ENCODE measurements at places on chromosomes 5 and 9.
A peak's percentile ranks its signal among the peaks of the same experiment; 100 is the strongest.

GRCh38 chr9:88534456-88535225 lies at the start of gene NXNL2:
TSS of gene NXNL2 (plus strand) at chr9:88535178. CDS start at chr9:88535435, 257 bp downstream.
- DNase-seq = peak; percentile 91

GRCh38 chr9:98530275-98530674 lies 178.5 kb downstream of the GABBR2 start:
- DNase-seq = no peak

DNA sequence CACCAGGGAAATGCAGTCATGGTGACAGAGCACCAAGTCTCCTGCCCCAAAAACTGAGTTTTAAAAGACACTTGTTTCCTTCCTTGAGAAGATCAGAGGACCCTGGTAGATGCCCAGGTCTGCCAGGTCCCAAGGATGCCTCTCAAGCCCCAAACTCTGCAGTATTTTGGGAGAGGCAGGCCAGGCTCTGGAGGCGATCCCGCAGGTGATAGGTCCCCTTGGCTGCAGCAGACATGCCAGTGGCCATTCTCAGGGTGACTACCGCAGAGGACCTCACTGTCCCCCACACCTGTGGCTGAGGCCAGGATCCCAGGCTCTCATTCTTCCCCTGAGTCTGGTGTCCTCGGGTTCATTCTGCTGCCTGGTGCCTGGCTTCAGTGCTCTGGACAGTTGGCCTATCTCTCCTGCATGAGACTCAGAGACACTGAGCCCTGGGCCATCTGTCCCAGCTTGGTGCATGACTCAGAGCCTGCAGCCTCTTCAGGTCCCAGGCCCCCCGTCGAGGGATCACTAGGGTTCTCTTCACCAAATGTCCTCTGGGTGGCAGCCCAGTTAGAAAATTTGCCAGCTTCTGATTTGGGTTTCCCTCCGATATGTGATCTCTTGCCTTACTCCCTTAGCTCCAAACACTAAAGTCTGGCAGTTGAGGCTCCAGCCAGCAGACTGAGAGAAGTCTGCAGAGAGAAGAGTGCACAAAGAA lies 59.7 kb upstream of the GARNL3 start:
- no peak for DNase-seq

DNA sequence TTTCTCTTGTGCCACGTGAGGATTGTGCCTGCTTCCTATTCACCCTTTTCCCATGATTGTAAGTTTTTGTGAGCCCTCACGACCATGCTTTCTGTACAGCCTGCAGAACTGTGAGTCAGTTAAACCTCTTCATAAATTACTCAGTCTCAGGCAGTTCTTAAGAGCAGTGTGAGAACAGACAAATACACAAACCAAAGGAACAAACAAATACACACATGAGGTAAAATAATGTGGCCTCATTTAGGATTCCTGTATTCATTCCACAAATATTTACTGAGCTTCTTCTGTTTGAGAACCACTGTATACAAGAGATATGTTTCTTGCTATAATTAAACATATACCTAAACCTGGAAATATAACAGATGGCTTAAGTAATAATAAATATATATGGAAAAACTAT lies 760.3 kb downstream of the CDH9 start:
- no peak for DNase-seq

DNA sequence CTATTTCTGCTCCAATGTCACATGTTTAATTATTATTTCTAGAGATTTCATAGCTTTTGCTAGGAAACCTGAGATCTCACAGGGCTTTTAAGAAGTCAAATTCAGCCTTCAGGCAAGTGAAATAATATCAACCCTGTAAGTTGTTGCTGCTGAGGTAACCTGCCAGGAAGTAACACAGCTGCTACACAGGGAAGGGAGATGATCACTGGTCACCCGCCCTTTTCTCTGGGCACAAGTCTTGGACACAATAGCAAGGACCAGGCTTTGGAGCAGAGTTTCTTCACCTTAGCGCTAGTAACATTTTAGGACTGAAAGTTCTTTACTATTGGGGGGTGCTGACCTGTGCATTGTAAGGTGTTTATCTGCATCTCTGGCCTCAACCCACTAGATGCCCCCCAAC lies 50.1 kb downstream of the PTTG1 start:
- DNase-seq = no peak

DNA sequence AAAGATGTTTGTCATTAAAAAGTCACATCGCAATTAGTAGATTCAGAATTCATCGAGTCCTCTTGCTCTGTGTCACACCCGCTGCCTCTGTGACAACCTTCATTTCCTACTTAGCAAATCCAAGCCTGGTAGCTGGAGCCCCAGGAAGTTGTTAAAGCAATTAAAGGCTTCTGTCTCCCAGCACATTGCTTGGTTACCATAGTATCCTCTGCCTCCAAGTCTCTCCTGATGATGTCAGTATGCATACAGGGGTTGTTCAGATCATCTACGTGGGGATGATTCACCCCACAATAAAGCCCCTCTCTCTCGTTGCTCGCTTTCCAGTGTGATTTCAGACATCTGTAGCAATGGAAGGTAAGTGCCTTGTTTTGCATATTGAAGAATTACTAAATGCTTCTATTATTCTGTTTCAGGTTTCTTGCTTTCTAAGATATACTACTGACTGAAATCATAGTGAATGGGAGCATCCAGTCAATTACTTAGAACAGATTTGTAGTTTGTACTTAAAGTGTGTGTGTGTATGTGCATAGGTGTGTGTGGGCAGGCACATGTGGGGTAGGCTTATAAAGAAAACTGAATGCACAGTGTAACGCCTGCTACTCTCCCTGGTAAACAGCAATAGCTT lies 52.9 kb downstream of the PAM start:
- no peak for DNase-seq

DNA sequence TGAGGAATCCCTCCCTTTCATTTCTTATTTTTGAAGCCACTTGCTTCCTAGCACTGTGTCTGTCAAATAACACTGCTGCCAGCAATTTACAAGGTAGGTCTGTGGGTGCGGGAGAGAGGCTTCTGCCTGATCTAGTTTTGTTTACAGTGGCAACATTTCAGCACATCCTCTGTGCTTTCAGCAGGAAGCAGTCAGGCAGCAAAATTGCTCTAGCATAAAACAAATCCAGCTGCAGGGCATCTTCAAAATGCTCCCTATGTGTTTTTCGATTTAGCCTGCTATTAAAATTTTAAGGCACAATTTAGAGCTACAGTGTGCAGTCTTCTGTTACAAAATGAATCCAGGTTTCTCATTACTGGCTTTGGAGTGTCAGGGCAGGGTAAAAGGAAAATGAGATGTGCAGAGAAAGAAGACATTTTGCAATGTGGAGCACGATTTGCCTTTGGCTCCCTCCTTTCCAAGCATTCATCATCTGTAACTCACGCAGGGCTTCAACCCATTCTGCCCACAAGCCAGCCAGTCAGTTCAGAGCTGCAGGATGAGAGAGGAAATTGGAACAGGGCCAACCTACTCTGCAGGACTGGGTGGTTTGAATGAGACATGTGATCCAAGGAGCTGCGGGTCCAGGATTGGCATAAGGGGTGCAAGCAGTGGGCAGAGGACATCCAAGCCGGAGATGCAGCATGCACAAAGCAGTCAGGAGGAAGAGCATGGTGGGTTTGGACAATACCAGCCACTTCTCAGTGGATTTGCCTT lies 143.4 kb upstream of the APC start:
- no peak for DNase-seq

GRCh38 chr5:174482607-174483024 lies 241.8 kb upstream of the MSX2 start:
- no peak for DNase-seq

GRCh38 chr9:115650768-115651167 lies 502.8 kb upstream of the PAPPA start:
- no peak for DNase-seq

GRCh38 chr9:124818431-124819281 lies 34.6 kb upstream of the WDR38 start:
- no peak for DNase-seq

DNA sequence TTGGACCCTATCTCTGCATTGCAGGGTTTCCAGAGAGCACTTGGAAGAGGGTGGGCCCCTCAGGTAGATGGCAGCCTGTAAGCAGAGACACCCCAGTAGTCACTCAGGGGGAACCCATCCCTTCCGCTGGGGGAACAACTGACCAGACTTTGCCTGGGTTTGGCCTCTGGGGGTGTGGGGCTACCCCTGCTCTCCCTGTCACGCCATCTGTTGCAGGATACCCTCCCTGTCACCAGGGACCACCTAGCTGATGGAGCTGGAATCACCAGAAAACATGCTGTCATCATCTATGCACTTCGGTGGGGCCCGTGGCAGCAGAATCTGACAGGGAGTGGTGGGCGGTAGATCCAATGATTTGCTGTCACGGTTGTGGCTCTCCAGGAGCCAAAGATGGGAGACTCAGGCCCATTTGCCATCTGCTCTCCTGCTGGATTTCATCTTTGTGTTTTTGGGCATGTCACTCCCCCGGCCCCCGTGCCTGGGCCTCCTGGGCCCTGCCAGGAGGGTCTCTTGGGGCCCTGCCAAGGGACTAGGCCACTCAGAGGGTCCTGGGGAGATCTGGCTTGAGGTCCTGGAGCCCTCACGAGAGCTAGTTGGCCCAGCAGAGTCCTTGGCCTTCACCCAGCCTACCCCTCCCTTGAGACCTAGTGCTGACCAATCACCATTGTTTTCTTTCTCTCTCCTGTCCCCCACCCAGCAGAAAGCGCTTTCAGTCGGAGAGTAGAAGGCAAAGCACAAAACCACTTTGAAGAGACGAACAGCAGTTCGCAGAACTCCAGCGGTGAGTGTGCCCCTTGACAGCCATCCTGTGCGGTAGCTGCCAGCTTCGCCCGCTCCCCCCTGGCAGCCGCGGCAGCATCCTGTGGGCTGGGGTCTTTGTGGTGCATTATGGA lies 45.9 kb downstream of the AMBP start:
- DNase-seq = peak; percentile 56

- no peak for DNase-seq
Observed at GRCh38 chr9:18114559-18115475, 359.1 kb upstream of the ADAMTSL1 start.

DNA sequence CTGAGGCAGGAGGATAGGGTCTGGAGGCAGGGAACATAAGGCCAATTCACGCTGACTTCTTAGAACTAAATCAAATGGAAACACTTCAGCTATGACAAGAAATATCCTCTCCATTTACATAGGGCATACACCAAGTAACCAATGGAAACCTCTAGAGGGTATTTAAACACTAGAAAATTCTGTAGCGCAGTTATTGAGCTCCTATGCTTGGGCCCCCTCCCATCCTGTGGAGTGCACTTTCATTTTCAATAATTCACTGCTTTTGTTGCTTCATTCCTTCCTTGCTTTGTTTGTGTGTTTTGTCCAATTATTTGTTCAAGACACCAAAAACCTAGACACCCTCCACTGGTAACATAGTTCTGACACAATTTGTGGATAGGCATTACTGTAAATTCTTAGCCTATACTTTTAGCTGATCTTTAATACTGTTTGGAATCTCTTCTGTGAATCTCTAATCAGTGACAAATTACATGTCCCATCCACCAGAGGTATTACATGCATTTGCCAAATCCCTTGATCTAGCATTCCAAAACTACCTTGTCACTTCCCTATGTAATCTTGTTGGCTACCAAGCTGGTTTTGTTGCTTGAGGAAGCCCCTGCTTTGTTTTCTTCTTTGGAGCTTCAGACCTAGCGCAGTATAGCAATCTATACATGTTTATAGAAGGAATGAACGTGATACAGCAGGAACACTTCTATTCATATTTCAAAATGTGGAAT lies 61.6 kb downstream of the ST8SIA4 start:
- no peak for DNase-seq

DNA sequence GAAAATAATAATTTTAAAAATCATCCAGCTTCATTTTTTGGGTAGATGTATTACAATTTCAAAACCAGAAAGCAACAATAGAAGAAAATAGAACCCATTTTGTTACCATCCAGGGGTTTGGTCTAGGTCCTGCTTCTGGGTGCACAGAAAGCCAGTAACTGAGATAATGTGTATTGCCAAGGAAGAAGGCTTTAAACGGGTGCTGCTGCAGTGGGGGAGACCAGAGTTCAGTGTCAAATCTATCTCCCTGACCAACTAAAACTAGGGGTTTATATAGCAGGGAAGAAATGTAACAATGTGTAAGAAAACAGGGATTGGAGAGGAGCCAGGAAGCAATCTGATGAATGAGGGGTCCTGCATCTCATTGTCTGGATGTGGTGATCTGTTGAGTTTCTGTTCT lies 17.5 kb upstream of the MPDZ start:
- no peak for DNase-seq

DNA sequence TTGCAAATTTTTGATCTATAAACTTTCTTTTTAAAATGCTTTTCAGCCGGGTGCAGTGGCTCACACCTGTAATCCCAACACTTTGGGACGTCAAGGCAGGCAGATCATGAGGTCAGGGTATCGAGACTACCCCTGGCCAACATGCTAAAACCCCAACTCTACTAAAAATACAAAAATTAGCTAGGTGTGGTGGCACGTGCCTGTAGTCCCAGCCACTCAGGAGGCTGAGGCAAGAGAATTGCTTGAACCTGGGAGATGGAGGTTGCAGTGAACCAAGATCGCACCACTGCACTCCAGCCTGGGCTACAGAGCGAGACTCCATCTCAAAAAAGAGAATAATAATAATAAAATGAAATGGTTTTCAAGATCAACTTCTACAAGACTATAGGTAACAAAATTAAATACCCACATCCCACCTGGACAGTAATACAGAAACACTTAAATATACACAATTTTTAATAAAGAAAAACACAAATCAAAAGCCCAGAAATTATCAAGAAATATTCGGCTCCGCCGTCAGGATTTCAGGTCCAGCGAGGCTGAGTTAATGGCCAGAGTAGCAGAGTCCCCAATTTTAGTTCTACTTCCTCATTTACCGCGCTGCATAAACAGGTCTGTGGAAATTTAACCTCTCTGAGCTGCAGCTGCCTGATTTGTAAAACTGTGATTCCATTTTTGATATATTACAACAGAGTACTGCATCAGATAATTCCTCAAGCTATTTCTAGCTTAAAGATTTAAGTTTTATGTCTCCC lies 4.0 kb downstream of the TUT7 start:
- DNase-seq = no peak

GRCh38 chr9:13860946-13861640 lies 452.8 kb downstream of the NFIB start:
- no peak for DNase-seq

GRCh38 chr9:1048811-1049210 lies 1.3 kb upstream of the DMRT2 start:
- no peak for DNase-seq

DNA sequence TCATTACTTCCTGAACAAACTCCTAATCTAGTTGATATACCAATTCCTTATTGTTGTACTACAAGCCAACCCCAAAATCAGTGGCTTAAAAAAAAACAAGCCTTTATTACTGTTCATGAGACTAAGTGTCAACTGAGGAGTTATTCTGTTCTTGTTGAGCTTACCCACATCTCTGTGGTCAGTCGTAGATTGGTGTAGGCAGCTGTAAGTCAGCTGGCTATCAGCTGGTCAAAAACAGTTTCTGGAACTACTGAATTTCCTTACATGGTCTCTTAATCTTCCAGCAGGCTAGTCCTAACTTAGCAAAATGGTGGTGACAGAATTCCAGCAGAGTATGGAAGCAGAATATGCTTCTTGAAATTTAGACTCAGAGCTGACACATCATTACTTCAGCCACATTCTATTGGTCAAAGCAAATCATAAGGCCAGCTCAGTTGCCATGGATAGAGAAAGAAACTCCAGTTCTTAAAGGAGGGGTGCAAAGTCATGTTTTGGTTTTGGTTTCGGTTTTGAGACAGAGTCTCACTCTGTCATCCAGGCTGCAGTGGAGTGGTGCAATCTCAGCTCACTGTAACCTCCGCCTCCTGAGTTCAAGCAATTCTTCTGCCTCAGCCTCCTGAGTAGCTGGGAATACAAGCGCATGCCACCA lies 386.1 kb upstream of the MPDZ start:
- no peak for DNase-seq
